ENCODE measurements at places on chromosomes 1 and 21.
A peak's percentile ranks its signal among the peaks of the same experiment; 100 is the strongest.

GRCh38 chr1:27727126-27727525, 1.4 kb downstream of the FAM76A start:
- DNase-seq: no peak

- no peak for DNase-seq
These were observed 407 bp downstream of the GALNT2 start for GRCh38 chr1:230067419-230067870.

DNA sequence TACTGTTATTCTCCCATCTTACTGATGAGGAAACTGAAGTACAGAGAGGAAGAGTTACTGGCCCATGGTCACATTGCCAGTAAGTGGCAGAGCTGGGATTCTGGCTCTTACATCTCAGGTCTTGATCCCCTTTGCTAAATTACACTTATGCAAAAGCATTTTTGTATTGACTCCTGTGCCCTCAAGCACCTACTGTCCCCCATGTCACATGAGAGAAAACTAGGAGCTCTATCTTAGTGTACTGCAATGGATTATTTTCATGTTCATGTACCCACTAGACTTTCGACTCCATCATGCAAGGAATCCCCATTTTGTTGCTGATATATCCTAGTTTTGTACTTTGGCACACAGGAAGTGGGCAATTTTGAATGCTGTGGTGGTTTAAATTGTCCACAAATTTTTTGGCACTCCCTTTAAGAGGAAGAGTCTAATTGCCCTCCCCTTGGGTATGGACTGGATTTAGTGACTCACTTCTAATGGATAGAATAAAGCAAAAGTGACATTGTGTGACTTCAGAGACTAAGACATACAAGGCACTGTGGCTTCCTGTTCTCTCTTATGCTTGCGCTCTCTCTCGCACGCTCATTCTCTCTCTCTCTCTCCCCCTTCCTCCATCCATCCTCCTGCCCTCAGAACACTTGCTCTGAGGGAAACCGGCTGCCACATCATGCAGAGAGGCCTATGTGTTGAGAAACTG, 43.5 kb upstream of the JAK1 start:
- no peak for DNase-seq

GRCh38 chr1:160159846-160160245, 8.4 kb downstream of the ATP1A4 start:
- DNase-seq: no peak

- DNase-seq: no peak
These were observed 172.9 kb downstream of the SDCCAG8 start for GRCh38 chr1:243428617-243429342.

GRCh38 chr1:183414365-183414764, 3.8 kb downstream of the NMNAT2 start:
- DNase-seq: no peak

DNA sequence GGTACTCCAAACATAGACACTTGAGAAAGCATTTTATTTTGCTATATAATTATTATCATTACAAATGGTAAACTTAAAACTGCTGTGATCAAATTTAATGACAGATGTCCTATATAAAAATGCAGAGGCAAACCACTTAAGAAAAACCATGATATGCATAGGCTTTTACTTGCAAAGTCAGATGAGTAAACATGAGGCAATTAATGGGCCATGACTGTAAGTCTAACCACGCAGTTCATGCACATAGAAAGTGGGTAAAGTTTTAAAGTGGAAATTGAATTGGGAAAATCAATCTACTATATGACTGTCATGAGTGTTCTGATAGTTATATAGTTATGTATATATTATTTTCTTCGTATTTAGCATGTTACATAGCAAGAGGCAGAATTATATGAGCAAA, 219.2 kb downstream of the PTPRC start:
- no peak for DNase-seq

DNA sequence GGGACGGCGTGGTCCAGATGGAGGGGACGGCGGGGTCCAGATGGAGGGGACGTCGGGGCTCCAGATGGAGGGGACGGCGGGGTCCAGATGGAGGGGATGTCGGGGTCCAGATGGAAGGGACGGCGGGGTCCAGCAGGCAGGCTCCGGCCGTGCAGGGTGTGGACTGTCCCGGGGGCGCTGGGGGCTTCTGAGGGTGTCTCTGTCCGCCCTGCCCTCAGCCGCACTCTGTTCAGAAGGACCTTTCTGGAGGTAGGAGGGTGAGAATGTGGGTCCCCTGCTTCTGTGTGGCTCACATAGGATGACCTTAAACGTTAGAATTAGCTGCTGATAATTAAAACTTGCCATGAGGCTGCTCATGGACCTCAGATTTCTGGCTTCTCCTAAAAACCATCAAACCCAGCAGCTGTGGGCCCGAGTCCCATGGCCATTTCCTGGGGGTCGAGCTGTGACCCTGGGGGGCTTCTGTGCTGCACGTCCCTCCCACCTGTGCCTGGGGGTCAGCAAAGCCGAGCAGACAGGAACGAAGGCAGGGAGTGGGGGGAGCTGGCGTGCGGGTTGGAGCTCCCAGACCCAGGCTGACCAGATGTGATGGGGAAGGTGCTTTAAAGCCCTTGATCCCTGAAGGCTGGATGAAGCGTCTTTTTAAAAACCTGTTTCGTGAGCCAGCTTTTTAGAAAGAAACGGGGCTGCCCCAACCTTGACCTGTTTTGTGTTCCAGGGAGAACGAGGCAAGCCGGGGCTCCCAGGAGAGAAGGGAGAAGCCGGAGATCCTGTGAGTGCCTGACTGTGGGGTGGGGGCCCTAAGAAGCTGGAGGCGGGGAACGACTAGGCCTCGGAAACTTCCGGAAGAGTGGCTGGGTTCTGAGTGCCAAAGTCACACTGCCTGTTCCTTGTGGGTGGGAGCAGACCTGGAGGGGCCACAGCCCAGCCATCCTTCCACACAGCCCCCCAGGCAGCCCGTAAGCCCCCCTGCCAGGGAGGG, 7.1 kb downstream of the COL6A1 start:
- DNase-seq: no peak

DNA sequence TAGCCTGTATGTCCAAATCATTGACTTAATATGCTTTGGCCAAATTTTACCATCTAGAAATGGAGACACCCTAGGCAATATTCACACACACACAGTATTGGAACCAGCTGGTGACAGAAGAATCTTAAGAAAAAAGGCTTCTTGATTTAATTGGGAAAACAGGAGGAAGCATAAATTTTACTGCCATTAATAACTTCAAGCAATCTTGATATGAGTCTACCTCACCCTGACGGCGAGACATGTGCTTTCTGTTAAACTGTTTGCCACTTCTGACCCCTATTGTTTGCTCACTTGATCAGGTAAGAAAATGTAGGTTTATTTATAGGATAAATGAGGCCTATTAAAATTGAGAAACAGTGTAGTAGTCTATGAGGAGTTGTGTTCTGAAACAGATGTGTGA, 73.2 kb downstream of the KIFAP3 start:
- no peak for DNase-seq

GRCh38 chr1:25608488-25609178, 8.0 kb upstream of the MAN1C1 start:
- peak; percentile 21 for DNase-seq

Data from NCI-H2081 treated with DMSO at 0.1 percent for 48 hours (cell line).